Activated effector memory CD4-positive, alpha-beta T cell treated with anti-CD3 and anti-CD28 coated beads, Interleukin-2, amount 50 U/mL, for 16 hours (primary cell): ENCODE measurements at places on chromosomes 4 and X.
A peak's percentile ranks its signal among the peaks of the same experiment; 100 is the strongest.

DNA sequence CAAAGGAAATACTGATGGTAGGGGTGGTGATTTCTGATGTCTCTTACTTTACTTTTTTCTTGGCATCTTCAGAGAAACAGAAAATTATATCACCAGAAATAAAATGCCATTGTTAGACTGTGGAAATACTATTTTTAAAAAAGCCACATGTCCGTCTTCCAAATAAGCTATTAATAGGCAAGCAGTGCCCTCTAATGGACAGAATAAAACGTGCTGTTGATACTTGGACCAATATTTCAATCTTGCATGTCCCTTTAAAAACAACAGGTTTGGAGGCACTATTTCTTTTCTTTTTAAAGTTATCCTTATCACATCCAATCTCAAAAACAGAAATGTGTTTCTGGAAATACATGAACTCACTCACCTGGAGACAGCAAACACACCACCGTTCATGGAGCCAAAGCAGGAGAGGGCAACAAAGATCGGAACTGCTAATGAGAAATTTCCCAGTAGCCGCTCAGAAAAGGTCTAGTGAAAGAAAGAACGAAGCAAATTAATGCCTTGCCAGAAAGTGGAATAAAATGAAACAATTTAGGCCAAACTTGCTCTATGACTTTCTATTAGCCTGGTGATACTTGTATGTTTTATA is 59.2 kb downstream of the SLC7A11 start:
- no peak for DNase-seq

- DNase-seq = no peak
Observed at GRCh38 chr4:134708026-134708425, 506.4 kb upstream of the PABPC4L start.

DNA sequence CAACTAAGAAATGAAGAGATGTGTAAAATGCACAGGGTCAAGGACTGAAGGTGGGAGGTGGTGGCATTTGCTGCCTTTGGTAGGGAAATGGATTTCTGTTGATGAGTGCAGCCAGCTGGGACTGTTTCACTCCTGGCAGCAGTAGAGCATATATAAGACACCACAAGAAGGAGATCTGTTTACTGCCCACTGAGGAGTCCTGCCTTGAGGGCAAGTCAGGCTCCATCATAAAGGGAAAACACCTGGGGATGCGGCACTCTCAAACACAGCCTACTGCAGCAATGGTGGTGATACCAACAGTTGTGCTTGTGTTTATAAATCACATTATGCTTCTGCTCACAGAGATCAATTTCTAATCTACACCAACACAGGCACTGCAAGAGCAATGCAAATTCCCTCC is 222.1 kb downstream of the TACR3 start:
- no peak for DNase-seq

DNA sequence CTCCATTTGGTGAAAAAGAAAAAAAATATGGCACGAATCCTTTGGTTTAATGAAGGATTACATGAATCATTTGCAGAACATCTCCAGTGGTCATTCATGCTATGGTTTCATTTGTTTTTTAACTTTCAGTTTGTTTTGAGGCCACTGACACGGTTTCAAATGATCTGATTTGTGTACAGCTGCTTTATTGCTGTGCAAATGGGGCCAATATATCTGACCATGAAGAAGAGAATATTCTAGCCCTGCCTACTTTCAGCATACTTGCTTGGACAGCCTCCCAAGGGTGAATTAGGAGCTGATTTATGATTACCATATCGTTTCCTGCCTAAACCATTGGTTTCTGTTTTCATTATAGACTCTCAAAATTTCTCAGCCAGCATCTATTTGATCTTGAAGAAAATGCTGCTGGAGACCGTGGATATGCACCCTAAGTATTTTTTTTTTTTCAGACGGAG is 30.7 kb downstream of the SPARCL1 start:
- DNase-seq = no peak

GRCh38 chrX:149937871-149938426 is 342 bp downstream of the EOLA2 start:
- DNase-seq = peak; percentile 68

DNA sequence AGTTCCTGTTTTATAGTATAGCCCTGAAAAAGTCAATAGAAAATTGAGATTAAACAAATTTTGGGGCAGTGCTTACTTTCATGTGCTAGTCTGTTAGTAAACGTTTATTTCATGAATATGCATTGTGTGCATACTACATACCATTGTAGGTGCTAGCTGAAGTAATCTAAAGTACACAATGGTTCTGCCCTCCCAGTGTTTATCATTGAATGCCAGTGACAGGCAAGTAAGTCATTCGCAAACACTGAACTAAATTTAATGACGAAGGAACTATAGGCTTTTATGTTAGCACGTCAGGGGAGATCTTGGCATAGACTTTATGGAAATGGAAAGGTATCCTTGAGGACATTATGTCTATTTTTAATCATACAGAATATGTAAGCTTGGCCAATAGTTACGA is 426.9 kb upstream of the EPHA5 start:
- no peak for DNase-seq

DNA sequence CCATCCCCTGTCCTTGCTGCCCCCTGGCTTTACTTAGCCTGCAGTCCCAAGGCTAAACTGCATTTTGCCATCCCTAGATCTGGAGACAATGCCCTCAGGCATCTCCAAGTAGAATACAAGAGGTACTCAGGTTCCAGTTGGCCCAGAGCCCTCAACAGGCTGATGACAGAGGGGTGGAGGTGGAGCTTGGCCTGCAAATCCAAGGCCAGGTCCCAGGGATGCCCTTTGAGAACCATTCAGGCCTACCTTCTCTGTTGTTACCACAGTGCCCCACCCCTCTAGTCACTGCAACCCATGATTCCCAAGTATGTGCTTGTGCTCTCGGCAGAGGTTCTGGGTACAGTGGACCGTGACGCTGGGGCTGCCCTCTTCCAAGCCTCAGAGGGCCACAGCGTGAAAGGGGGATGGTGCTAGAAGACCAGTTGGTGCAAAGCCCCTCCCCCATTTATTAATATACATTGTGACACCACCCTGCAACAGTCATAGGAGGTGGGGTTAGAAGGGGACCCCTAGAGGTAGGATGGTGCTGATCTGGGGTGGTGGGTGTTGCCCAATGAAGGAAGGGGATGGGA is 6.4 kb upstream of the UBA1 start:
- DNase-seq = no peak

DNA sequence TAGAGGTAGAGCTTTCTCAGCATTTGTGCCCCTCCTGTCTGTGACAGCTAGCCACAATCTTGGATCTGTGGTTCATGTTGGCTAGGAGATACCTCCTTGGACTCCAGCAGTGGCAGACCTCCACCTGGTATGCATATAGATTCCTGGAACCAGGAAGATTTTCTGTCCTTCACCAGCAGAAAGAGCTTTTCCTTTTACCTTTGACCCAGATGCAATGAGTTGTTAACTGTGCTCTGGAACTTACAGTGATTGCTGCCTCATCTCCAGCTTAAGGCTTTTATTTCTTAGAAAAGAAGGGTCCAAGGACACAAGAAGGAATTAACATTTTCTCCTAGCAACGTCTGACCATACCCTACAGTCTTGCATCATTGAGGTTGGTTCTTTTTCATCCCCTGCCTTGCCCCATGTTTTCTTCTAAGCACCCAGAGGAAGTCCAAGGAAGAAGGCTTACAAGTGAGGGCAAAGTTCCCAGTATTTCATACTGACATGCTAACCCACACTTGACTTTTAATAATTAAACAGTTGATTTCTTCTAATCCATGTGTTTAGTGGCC is 217.1 kb upstream of the ARHGAP24 start:
- no peak for DNase-seq

GRCh38 chr4:72564184-72564583 is 4.8 kb downstream of the ADAMTS3 start:
- DNase-seq = no peak

DNA sequence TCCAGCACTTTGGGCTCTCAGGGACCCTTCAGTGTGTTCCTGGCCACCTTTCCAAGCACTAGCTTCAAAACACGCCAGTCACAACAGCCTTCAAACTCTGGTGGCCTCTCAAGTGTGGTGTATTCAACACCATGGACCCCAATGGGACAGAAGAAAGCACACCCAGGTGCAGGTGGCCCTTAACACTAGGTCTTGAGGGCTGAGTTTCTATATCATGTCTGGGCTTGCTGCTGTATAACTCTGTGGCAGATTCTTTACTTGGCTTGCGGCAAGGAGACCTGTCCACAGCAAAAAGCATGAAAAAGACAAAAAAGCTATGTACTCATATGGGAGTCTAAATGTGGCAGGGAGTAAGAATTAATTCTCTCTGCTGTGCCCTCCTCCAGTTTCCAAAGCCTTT is 23.1 kb downstream of the MSL3 start:
- DNase-seq = no peak

DNA sequence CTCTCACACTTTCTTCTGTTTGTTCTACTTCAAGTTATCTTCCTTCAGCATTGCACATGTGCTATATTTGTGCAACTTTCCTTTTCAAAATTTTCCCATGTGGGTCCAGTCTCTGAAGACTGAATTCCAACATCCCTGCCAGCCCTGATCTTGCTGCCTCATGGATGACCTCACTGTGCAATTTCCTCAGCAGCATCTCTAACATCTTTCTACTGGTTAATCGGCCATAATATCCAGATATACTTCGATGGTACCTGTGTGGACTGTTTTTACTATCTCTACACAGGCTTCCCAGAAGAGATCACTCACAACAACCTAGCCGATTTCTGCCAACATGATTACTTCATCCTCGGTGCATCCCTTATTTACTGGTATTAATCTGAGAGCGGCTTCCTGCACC is 41.5 kb downstream of the GPM6A start:
- DNase-seq = no peak

DNA sequence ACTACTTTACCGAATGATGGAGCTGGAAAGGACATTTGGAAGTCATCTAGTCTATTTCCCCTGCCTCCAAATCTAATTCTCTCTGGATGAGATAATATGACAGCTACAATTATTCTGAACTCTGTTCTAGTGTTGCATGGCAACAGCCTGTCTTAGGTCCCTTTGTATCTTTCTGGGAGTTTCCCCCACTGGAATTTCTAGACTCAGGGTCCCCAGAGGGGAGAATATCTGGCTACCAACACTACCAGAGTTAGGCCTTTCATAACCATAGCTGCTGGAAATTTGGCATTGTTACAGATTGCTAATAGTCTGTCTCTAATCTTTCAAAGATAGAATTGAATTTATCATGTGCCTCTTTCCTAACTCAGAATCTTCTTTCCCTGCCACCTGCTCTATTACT is 4.5 kb downstream of the MSN start:
- DNase-seq = no peak

DNA sequence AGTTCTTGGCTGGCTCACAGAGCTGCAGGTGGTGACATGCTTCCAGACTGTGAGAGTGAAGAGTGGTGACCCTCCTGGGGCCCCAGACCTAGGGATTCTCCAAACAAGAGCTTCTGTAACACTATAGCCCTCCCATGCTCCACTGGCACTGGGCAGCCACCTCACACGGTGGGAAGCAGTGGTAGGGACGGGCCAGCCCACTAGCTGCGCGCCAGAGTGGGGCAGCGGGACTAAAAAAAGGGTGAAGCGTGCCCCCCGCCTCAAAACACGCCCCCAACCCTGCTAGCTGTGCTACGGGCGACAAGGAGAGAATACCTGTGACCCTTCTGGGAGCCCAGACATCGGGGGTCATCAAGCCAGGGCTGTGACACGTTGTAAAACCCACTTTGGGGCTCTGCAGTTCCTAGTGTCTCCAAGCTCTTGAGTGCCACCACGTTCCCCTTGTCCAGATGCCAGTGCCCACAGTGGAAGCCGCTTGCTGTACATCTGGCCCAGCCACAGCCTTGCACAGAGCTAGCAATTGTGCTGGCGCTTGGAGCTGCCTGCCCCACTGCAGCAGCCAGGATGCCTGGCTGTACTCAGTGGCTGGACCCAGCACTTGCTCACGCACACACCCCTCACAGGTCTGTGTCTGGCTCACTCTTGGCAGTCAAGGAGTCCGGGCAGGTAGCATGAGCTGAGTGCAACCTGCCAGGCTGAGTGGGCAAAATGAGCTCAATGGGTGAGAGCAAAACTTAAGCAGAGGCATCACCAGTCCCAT is 100.0 kb downstream of the DCAF12L2 start:
- DNase-seq = no peak

GRCh38 chr4:94933799-94934198 is 176.0 kb downstream of the BMPR1B start:
- no peak for DNase-seq

DNA sequence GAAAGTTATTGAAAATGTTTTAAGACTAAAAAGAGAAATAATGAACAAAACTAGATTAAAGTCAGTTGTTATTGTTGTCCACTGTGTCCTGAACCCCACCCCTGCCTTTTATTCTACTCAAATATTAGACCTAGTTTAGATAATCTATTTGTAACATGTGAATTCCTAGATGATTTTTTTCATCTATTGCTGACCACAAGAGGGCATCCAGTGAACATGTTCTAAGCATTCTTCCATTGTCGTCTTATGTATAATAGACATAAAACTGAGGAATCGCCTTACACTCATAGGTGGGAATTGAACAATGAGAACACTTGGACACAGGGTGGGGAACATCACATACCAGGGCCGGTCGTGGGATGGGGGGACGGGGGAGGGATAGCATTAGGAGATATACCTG is 36.4 kb upstream of the HPRT1 start:
- DNase-seq = no peak

DNA sequence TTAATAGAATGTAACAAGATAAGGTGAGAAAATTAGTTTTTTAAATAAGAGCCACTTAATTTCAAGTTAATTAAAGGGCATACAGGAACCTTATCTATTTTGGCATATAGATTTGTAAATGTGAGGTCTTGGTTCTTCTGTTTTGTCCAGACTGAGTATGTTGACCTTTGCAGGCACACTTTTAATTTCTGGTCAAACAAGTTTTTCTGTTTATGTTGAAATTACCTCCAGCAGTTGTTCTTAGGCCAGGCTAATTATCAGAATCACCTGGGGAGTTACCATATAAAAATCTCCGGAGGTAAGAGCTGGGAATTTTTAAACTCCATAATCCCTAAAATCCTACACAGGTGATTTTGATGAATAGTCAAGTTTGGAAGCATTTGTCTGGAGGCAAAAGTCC is 227.4 kb upstream of the ANKRD50 start:
- no peak for DNase-seq

GRCh38 chr4:138177278-138177968 is 64.7 kb downstream of the SLC7A11 start:
- DNase-seq = no peak

DNA sequence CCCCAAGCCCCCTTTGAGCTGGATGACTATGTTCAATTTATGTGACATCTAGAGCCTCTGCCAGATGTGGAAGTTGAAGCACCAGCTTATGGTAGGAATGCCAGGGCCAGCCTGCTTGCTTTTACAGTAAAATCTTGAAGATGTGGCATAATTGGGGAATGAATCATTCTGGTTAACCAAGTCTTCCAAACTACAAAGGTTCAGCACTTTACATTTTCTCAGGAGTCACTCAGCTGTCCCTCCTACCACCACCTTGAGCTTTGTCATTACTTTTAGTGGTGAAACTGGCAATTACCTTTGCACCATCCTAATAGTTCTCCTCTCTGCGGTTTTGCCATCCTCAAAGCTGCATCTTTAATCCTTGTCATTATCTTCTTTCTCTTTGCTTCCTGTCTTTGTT is 172.2 kb downstream of the HS6ST2 start:
- DNase-seq = no peak

DNA sequence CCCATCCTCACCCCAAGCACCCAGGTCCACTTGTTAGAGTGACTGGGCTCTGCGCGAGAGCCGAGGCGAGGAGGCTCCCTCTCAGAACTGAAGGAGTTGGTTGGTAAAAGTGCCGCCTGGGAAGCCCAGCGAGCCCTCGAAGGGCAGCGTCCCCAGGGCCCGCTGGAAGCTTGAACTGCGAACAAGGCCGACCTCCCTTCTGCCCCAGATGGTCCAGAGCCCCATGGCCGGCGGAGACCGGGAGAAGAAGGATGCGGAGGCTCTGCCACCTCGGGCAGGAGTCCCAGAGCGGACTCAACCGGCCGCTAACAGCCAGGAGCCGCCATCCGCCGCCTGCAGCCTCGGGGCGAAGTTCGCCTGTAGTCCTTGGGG is 116.3 kb upstream of the TEX13C start:
- DNase-seq = no peak
